ENCODE measurements at places on chromosomes 12 and 14. TPM values are rescaled to one million over a fixed set of nuclear protein-coding genes. Genes with fewer than 3 reads are reported as not detected.

Gene IFNG-AS1
- not detected for total RNA-seq

Gene PLBD1
- total RNA-seq = 37.5 TPM

- no peak overlapping the region for H3K27ac ChIP-seq
- no peaks in the 10 kb centered on the region for H3K27me3 ChIP-seq
- no peak overlapping the region for H3K4me3 ChIP-seq
- no peaks in the 10 kb centered on the region for H3K36me3 ChIP-seq
- no peak for DNase-seq
Measured at GRCh38 chr14:99035268-99035667, 236.7 kb downstream of the BCL11B start.

- no peak for DNase-seq
- no peak overlapping the region for H3K4me3 ChIP-seq
- peaks cover 14% of the 10 kb centered on the region for H3K4me1 ChIP-seq
- no peaks in the 10 kb centered on the region for H3K36me3 ChIP-seq
Measured at GRCh38 chr12:116594325-116595038, 35.3 kb downstream of the MAP1LC3B2 start.

All from endodermal cell (in vitro differentiated cells).